ENCODE measurements at places on chromosomes 5 and 9. TPM values are rescaled to one million over a fixed set of nuclear protein-coding genes. Genes with fewer than 3 reads are reported as not detected.

Gene CXCL14
- total RNA-seq, result 0.09 TPM

DNA sequence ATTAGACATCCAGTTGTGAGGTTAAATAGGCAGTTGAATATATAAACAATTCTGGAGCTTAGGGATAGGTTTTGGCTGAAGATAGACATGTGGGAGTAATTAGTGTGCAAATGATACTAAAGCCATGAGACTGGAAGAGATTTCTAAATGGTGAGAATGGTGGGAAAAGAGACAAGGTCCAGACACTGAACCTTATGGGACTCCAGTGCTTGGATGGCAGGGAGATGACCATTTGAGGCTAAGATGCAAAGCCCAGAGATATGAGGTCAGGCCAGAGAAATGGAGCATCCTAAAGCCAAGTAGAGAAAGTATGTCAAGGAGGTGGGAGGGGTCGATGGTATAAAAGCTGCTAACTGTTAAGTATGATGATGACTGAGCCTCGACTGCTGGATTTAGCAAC lies 115.6 kb downstream of the SEMA5A start:
- no peak for DNase-seq

DNA sequence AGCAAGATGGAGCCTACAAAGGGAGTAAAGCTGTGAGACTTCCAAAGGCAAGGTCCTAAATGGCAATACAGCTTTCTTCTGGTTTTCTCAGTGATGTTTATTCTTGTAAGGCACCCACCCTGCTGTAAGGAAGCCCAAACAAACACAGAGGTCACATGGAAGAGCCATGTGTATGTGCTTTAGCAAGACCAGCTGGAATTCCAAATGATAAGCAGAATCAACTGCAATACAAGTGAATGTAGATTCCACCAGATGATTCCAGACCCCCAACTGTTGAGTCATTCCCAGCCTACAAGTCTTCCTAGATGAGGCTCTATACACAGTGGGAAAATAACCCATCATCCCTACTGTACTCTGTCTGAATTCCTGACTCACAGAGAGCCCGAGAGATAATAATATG lies 122.8 kb downstream of the DEPDC1B start:
- DNase-seq, result no peak

DNA sequence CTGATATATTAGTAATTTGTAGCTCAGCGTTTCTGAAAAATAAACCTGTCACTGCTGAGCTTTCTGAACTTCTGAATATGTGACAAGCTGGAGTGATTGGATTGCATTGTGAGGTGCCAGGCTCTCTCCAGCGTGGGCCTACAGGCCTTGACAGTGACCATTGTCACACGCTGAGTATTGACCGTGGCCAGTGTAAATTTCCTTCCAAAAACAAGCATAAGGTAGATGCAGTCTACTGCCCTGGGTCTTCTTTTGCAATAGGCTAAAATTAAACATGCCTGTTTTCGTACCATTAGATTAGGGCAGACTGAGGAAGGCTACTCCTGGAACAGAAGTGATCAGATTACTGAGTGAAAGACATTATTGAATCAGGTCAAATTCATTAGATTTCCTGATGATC lies 60.2 kb downstream of the SPEF2 start:
- no peak for DNase-seq

DNA sequence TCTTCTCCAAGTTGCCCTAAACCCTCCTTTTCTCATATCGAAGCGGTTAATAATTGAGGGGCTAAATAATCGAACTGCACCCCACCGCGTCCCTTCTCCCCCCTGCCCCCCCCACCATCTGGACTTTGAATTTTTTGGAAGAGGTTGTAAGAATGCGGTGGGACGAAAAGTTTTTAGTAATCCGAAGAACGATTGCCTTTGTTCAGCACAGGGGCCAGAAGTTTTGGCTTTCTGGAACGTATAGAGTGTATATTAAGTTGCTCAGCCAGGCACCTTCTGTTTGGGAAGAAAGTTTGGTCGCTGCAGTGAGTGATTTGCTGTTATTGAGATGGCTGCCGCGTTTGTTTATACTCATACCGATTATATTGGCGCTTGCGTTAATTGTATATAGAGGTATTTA lies 518 bp downstream of the ERBIN start:
- DNase-seq, result peak; percentile 48
